ENCODE measurements at places on chromosomes 13 and 19. TPM values are rescaled to one million over a fixed set of nuclear protein-coding genes. Genes with fewer than 3 reads are reported as not detected.

DNA sequence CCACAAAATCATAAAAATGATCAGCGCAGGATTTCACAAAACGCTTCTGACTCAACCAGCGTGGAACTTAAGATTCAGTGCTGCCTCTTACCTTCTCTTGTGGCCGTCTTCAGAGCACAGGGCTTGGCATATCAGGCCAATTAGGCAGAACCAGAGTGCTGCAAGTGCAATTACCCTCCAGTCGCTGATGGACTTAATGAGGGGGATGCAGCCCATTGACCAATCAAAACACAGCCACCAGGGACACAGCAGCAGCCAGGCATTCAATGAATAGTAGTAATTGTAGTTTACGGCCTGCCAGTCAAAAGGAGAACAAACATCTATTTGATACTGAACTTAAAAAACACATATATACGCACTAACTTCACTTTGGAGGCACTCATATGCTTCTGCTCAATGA, 38.2 kb downstream of the TMTC4 start:
- H3K27ac ChIP-seq, result no peak overlapping the region
- H3K27me3 ChIP-seq, result no peaks in the 10 kb centered on the region
- DNase-seq, result no peak
- no peak overlapping the region for H3K4me3 ChIP-seq

DNA sequence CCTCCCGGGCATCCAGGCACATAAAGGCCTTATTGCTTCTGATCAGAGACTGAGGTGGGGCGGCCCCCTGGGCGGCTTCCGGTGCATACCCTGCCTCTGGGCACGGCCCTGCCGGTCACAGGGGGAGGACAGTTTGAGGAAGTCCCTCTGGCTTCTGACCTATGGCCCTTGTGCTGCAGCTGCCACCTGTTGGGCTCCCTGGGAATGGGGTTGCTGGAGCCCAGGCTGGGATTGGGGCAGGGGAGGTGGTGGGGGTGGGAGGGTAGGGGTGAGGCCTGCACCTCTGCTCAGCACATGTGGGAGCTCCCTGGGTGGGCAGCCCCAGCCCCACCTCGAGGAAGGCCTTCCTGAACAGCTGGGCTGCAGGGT, 10.7 kb downstream of the ANO8 start:
- no peaks in the 10 kb centered on the region for H3K27me3 ChIP-seq
- peak; percentile 35 for DNase-seq
- peaks cover 2% of the 10 kb centered on the region for H3K4me1 ChIP-seq

Gene SAFB2
- 91.1 TPM for polyA plus RNA-seq

- H3K4me3 ChIP-seq, result no peak overlapping the region
- no peaks in the 10 kb centered on the region for H3K27me3 ChIP-seq
- H3K4me1 ChIP-seq, result no peaks in the 10 kb centered on the region
- H3K36me3 ChIP-seq, result peaks cover 24% of the 10 kb centered on the region
- H3K27ac ChIP-seq, result no peak overlapping the region
Measured at GRCh38 chr19:9849791-9850190, 14.7 kb downstream of the PIN1 start.

DNA sequence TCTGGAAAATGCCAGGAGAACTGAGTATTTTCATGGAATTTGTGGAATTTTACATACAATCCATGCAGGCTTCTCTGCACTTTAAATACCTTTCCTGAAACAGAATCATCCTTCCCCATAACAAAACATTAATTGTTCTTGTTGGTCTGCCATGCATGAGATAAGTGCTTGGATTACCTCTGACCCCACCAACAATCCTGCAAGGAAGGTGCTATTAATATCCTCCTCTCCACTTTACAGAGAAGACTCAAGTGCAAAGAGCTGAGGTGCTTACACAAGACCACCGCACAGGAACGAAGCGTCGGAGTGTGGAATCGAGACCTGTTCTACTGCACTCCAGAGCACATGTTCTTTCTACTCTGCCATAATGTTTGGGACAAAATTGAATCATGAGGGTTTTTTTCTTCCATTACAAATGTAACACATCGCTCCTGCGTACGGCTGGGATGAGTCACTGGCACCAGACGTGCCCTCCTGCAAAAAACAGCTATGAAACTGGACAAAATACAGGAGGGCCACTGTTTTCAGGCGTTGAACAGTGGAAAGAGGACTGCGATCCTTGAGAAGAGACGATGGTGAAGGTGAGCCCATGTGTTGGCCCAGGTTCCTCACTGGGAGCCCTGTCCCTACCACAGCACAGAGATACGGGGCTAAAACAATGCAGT, 12.9 kb upstream of the LRRC4B start:
- H3K4me3 ChIP-seq, result no peak overlapping the region
- no peak overlapping the region for H3K27ac ChIP-seq
- H3K4me1 ChIP-seq, result no peaks in the 10 kb centered on the region

Gene ZNF607
- 3.5 TPM for polyA plus RNA-seq

GRCh38 chr13:35771898-35772297, 295.4 kb upstream of the MAB21L1 start:
- no peak overlapping the region for H3K27ac ChIP-seq
- H3K36me3 ChIP-seq, result no peaks in the 10 kb centered on the region
- H3K4me1 ChIP-seq, result no peaks in the 10 kb centered on the region
- no peak for DNase-seq
- H3K4me3 ChIP-seq, result no peak overlapping the region
- no peaks in the 10 kb centered on the region for H3K27me3 ChIP-seq

DNA sequence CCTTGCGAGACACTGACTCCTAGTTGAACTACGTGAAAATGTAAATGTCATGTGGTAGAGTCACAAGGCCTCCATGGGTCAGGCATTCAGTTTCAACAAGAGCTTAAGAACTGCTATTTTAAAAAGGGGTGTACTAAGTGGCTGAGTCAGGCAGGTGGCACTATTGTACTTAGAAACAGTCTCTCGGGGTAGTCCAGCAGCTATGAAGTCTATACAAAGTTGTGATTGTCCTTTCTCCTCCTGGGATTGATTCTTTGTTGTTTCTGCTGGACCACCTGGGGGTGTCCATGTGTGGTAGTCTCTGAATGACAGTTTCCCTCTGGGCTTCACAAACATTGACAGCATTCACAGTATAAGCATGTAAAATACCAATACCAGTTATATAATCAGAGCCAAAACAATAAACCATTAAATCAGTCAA, 33.0 kb downstream of the UGGT2 start:
- no peak overlapping the region for H3K27ac ChIP-seq
- H3K4me3 ChIP-seq, result no peak overlapping the region
- no peaks in the 10 kb centered on the region for H3K27me3 ChIP-seq
- no peaks in the 10 kb centered on the region for H3K36me3 ChIP-seq
- DNase-seq, result peak; percentile 26

Gene PEAK3
- 0.18 TPM for polyA plus RNA-seq

GRCh38 chr19:56348289-56348877, 33.7 kb upstream of the ZSCAN5A start:
- H3K4me3 ChIP-seq, result no peak overlapping the region
- no peaks in the 10 kb centered on the region for H3K27me3 ChIP-seq
- H3K4me1 ChIP-seq, result no peaks in the 10 kb centered on the region
- no peaks in the 10 kb centered on the region for H3K36me3 ChIP-seq
- DNase-seq, result no peak

Gene TLE6
- polyA plus RNA-seq, result 3.0 TPM

DNA sequence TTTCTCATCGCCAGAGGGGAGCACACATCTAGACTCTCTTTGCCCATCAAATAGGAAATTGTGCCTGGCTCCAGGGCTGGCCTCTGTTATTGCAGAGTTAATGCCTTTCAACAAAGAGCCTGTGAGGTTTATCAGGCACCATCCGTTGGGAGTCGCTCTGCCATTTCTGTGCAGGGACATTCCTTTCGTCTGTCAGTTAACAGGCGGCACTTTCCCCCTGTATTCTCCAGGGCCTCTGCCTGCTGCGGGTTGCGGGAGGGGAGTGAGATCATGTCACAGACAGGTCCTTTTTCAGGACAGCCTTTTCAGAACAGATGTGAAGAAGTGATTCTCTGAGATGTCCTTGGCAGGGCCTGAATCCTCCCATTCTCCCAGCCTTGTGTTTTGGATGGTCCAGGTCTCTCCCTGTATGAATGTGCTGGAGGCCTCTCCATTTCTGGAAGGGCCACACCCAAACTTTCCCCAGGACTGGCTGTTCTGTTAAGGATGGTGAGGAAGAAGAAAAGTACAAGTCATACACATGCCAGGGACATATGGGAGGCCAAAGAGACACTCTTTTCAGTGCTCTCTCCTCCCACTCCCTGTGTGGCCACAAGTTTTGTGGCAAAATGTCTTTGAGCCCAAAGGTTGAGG, 14.9 kb downstream of the SERP2 start:
- H3K27me3 ChIP-seq, result no peaks in the 10 kb centered on the region
- DNase-seq, result no peak
- peaks cover 6% of the 10 kb centered on the region for H3K4me1 ChIP-seq
- H3K4me3 ChIP-seq, result no peak overlapping the region

DNA sequence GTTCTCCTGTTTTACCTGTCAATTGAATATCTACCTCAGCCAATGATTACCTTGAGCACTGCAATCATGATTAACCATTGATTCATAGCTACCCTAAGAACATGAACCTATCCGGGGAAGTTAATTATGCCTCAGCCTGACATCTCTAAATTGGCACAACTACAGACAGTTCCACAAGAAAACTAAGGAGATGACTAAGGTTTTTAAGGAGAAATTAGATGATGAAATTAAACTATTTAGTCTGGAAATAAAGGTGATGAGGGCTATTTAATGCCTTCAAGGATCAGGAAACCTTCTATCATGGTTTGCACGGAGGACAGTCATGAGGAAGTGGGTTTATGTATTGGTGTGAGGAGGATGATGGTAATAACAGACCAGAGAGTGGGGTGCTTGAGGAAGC, 203.4 kb downstream of the COL4A1 start:
- H3K4me3 ChIP-seq, result no peak overlapping the region
- no peak for DNase-seq

DNA sequence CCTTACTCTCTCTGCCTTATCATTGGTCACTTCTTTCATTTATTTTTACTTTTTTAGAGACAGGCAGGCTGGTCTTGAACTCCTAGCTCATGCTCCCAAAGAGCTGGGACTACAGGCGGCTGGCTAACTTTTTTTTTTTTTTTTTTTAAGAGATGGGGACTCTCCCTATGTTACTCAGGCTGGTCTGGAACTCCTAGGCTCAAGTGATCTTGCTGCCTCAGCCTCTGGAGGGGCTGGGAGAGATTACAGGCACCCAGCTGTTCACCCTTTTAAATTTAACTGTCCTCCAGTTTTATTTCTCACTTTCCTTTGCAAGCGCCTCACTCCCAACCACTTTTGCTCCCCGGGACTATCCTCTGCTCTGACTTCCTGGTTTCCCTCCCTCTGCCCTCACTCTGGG, 5.6 kb upstream of the CLDN10 start:
- H3K27me3 ChIP-seq, result peaks cover 15% of the 10 kb centered on the region
- H3K4me1 ChIP-seq, result no peaks in the 10 kb centered on the region
- no peak overlapping the region for H3K27ac ChIP-seq
- H3K4me3 ChIP-seq, result no peak overlapping the region
- no peak for DNase-seq

DNA sequence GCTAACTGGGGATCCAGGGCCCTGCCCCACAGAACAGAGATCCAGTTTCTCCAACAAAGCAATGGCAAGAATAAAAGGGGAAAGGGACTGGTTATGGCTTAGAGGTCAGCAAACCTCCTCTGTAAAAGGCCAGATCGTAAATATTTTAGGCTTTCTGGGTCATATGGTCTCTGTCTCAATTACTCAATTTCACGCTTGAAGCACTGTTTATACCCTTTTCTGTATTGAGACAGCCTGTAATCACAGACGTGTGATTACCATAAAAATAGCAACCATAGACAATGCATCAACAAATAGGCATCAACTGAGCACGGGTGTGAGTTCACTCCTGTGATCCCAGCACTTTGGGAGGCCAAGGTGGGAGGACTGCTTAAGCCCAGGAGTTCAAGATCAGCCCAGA, 9.3 kb downstream of the RAB3D start:
- no peaks in the 10 kb centered on the region for H3K27me3 ChIP-seq
- H3K27ac ChIP-seq, result no peak overlapping the region
- H3K4me3 ChIP-seq, result no peak overlapping the region
- H3K36me3 ChIP-seq, result peaks cover 3% of the 10 kb centered on the region
- no peak for DNase-seq
- H3K4me1 ChIP-seq, result no peaks in the 10 kb centered on the region

DNA sequence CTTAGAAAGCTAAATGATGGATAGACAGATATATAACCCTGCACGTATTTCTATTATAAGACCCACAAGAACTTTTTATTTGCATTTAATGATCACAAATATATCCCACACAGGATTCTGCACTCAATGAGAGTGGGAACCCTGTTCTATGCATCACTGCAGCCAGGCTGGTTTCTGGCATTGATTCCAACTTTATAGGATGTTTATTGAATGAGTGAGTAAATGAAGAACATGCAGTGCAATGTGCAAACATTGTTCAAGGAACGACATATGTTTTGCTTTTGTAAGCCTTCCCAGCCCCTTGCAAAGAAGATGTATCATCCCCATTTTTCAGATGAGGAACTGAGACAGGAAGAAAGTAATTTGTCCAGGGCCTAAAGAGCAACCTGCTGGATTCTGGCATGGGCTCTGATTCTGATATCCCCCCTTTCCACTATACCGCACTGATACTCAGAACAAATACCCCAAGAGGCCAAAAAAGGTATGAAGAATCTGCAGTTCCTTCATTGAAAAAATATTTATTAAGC, 246.3 kb downstream of the LACC1 start:
- DNase-seq, result no peak
- no peak overlapping the region for H3K4me3 ChIP-seq
- H3K27ac ChIP-seq, result no peak overlapping the region
- no peaks in the 10 kb centered on the region for H3K4me1 ChIP-seq
- H3K27me3 ChIP-seq, result peaks cover 3% of the 10 kb centered on the region

Gene LCP1
- 119 TPM for polyA plus RNA-seq

Gene BRME1
- polyA plus RNA-seq, result 1.8 TPM

- H3K36me3 ChIP-seq, result peaks cover 4% of the 10 kb centered on the region
- peaks cover 17% of the 10 kb centered on the region for H3K4me1 ChIP-seq
- peak overlapping the region; percentile 81 for H3K27ac ChIP-seq
- no peaks in the 10 kb centered on the region for H3K27me3 ChIP-seq
- DNase-seq, result no peak
- peak overlapping the region; percentile 79 for H3K4me3 ChIP-seq
Measured at GRCh38 chr19:7637374-7638256, 705 bp downstream of the STXBP2 start.

GRCh38 chr13:62014299-62014698, 598.6 kb upstream of the PCDH20 start:
- H3K4me3 ChIP-seq, result no peak overlapping the region
- H3K4me1 ChIP-seq, result no peaks in the 10 kb centered on the region
- DNase-seq, result no peak
- H3K27ac ChIP-seq, result no peak overlapping the region
- H3K27me3 ChIP-seq, result no peaks in the 10 kb centered on the region
- no peaks in the 10 kb centered on the region for H3K36me3 ChIP-seq

DNA sequence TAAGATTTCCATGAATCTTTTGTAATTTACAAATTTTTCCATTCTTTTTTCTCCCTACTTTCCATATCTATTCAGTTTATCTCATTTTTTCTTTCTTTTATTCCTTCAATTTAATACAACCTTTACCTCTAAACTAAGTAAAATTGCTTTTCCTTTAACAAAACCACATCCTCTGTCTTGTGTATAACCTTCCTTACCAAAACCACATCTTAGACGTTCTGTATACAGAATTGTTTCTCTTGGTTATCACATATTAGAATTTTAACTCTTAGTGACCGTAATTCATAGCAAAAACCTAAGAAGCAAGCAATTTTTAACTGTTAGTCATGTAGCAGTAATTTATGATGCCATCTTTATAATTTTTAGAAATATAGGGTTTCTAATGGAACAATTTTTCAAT, 15.0 kb downstream of the PPP5C start:
- no peaks in the 10 kb centered on the region for H3K27me3 ChIP-seq
- no peak for DNase-seq
- no peak overlapping the region for H3K27ac ChIP-seq
- H3K4me3 ChIP-seq, result no peak overlapping the region
